ENCODE measurements at places on chromosomes 5 and 9.

- DNase-seq: no peak
Measured at GRCh38 chr9:98091735-98092612, 27.0 kb downstream of the TRIM14 start.

GRCh38 chr5:139190125-139190524 is 8.0 kb downstream of the SIL1 start:
- DNase-seq: no peak

- DNase-seq: no peak
Measured at GRCh38 chr9:131815970-131816873, 76.3 kb upstream of the RAPGEF1 start.

GRCh38 chr9:133226219-133227171 is 17.4 kb upstream of the OBP2B start:
- DNase-seq: no peak

GRCh38 chr9:127644943-127645342 is 32.9 kb downstream of the STXBP1 start:
- DNase-seq: no peak

GRCh38 chr5:139226131-139226530 is 28.0 kb upstream of the SIL1 start:
- DNase-seq: no peak

- DNase-seq: no peak
Measured at GRCh38 chr5:62065050-62065449, 241.0 kb upstream of the KIF2A start.

DNA sequence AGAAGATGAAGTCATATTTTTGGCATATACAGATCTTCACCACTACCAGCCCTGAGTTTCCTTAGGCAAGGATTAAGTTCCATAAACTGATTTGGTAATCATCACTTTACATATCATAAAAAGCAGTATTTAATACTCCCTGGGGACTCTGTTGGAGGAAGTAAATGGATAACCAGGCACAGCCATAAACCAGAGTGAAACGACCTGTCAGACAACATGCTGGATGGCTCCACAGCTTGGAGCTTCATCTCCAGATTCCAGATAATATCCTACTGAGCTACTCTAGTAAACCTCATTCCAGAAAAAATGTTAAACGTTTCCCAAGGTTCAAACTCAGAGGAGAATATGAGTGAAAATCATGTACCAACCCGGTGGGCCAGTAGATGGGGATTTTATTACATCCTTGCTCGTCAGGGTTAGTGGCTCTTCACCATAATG is 109.2 kb downstream of the BASP1 start:
- no peak for DNase-seq

- DNase-seq: no peak
Measured at GRCh38 chr5:133338504-133339355, 273.6 kb downstream of the FSTL4 start.

DNA sequence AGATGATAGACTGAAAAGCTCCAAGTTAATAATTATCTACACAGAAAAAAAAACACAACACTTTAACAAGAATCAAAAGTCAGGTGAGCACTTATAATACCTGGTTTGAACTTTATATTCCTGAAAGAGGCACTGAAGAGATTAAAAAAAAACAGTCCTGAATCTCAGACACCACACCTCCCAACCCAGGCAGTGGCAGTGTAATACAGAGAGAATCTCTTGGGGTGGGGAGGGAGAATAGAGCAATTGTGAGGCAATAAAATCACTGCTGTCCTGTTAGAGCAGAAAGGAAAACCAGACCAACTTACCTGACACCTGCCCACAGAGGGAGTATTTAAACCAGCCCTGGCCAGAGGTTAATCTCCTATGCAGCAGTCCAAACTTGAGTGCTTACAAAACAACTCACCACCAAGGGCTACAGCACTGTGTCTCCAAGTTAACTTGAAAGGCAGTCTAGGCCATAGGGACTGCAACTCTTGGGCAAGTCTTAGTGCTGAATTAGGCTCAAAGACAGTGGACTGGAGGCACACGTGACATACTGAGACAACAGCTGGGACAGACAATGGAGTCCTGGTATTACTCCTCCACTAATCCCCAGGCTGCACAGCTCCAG is 54.2 kb downstream of the SLCO4C1 start:
- no peak for DNase-seq

GRCh38 chr9:37430841-37431597 is 8.5 kb downstream of the GRHPR start:
- no peak for DNase-seq

GRCh38 chr5:93582677-93583438 is at the start of gene NR2F1:
Gene NR2F1, plus strand, starts transcription at chr5:93583222. Its CDS starts 1,802 bp downstream, at chr5:93585024.
- no peak for DNase-seq

DNA sequence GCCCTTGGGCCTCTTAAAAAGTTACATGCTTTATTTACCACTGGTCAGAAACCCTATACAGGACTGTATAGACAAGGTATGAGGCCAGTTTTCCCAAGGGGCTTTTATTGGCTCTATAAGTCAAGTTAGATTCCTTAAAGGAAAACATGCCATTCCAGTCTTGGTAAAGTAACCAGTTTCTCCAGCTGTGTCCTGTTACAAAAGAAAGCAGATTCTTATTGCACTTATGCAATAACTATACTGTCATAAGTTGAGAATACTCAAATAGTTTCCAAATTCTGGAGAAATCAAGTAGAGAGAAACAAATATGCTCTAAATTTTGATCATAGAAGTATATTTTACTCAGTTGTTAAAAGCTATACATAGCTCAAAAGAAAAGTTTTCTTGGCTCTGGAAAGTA is 47.2 kb downstream of the PTGS1 start:
- DNase-seq: no peak

- DNase-seq: no peak
Measured at GRCh38 chr9:70043285-70043684, 363 bp upstream of the MAMDC2 start.
